ENCODE measurements at places on chromosomes 16 and 17.
A peak's percentile ranks its signal among the peaks of the same experiment; 100 is the strongest.

DNA sequence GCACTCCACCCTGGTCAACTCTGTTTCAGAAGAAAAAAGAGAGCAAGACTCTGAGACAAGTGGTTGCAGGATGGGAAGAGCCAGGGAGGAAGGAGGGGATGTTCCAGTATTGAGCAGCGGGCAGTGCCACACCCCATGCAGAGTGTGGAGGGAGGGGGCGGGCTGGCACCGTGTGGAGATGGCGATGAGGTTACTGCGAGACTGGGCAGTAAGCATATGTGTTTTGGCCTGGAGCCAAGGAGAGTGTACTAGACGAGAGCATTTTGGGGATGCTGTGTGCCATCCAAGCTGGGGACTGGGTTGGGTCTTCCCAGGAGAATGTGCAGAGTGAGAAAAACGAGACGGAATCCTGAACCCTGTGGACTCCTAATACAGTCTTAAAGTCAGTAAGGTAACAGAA lies 3.4 kb downstream of the TBC1D24 start:
- DNase-seq, result no peak

DNA sequence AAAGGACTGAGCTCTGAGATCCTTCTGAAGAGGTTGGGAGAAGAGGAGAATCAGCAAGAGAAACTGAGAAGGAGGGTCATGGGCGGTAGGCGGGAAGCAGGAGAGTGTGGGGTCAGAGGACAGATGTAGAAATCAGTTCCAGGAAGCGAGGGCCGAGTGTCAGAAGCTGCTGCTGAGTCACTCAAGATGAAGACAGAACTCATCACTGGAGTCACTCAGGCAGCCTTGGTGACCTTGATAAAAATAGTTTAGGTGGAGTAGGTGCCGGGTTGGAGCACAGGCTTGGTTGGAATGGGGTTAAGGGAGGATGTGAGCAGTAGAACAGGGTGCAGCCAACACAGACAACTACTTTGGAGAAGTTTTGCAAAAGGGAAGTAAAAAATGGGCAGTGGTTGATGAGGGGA lies 6.1 kb upstream of the ITGAM start:
- DNase-seq, result peak; percentile 45

DNA sequence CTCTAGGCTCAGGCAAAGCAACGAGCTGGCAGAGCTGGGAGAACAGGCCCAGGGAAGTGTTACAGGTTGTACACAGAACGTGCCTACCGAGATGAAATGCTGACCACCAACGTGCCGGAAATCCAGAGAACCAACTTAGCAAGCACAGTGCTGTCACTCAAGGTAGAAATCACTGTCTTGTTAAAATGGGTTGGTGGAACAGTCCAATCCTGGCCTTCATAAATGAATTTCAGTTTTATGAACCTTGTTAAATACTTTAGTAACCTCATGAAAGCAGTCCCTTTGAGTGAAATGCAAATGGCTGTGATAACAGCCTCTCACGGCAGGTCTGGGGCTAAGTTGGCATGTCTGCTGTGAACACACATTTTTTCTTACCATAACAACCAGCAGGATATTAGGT lies 29.0 kb downstream of the ETV4 start:
- no peak for DNase-seq

- no peak for DNase-seq
Measured at GRCh38 chr16:27772093-27772825, 222.3 kb downstream of the KATNIP start.

DNA sequence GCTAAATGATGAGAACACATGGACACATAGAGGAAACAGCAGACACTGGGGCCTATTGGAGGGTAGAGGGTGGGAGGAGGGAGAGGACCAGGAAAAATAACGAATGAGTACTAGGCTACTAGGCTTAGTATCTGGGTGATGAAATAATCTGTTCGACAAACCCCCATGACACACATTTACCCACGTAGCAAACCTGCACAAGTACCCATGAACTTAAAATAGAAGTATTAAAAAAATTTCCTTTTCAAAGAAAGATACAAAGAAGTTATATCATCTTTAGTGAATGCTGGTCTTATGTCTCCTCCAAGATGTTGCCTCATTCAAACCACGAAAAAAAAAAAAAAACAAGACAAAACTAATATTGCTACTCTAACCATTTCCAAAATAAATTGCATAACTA lies 31.7 kb downstream of the MBTD1 start:
- DNase-seq, result peak; percentile 17

GRCh38 chr16:88511906-88512305 lies 58.3 kb upstream of the ZC3H18 start:
- DNase-seq, result no peak

GRCh38 chr16:81837312-81837751 lies 58.2 kb downstream of the PLCG2 start:
- no peak for DNase-seq

DNA sequence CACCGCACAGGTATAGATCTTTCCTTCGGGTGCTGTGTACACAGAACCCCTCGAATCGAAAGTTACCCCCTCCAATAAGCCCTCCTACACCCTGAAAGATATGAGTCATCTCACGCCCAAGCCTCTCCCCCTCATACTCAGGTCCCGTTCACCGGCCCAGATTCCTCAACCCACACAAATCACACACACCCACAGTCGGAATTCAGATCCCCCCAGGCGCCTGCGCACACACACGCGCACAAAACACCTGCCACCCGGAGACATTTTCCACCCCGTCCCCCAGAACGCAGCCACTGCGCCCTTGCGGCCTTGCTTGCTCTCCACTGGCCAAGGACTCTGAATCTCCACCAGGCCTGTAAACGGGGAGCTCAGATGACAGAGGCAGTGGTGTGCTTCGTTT lies 4.9 kb downstream of the JPH3 start:
- peak; percentile 46 for DNase-seq

GRCh38 chr16:27920391-27920891 lies 143.1 kb downstream of the GSG1L start:
- peak; percentile 43 for DNase-seq

DNA sequence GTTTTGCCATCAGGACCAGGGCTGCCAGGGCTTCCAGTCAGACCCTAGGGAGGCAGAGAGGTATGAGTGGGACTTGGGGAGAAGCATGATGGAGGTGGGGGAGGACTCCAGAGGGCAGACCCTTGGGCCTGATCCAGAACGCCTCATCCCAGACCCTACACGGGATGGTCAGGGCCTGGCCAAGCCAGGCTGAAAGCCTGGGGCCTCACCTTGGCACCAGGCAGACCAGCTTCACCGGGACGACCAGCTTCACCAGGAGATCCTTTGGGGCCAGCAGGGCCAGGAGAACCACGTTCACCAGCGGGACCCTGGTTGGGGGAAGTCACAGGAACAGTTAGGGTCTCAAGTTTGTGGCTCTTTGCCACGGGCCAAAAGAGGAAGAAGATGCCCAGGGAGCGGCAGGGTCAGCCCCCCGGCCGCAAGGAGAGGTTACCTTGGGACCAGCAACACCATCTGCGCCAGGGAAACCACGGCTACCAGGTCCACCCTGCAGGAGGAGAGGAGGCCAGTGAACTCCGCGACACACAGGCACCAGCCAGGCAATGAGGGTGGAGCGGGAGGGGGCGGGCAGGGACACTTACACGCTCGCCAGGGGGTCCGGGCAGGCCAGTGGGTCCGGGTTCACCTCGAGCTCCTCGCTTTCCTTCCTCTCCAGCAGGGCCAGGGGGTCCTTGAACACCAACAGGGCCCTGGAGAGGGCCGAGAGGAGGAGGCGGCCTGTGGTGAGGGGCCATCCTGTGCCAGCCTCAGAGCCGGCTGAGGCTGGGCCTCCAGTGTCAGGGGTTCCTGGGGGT lies 7.1 kb downstream of the COL1A1 start:
- DNase-seq, result no peak

DNA sequence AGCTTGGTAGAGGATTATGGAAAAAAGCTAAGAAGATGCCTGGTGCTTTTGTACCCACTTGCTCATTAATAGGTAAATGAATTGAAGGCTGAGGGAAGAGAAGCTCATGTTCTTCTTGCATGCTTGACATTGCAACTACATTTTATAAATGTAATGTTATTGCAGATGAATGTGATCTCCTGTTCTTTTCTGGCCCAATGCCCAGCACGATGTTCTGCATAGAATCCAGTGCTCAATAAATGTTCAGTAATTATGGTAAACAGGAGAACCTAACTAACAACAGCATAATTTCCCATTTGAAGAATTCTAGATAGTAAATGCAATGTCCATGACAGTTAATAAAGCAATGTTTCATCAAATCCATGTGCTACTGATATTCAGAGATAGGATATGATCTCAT lies 638.2 kb upstream of the SOX9 start:
- DNase-seq, result no peak

- DNase-seq, result no peak
Measured at GRCh38 chr16:3085868-3086595, 13.1 kb downstream of the ZSCAN10 start.

DNA sequence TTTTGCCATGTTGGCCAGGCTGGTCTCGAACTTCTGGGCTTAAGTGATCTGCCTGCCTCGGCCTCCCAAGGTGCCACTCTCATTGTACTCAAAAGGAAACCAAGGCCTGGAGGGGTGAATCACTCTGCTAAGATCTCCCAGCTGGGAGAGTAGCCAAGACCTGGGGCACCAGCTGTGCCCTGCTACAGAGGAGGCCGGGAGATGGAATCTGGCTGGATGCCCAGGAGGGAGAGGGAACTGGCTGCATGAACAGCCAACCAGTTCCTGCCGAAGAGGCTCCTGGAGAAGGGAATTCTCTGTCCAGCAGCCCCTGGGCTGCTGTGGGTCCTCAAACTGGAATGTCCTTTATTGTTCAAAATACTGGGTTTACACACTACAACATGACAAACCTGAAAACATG lies 238.7 kb upstream of the CIBAR2 start:
- peak; percentile 95 for DNase-seq

DNA sequence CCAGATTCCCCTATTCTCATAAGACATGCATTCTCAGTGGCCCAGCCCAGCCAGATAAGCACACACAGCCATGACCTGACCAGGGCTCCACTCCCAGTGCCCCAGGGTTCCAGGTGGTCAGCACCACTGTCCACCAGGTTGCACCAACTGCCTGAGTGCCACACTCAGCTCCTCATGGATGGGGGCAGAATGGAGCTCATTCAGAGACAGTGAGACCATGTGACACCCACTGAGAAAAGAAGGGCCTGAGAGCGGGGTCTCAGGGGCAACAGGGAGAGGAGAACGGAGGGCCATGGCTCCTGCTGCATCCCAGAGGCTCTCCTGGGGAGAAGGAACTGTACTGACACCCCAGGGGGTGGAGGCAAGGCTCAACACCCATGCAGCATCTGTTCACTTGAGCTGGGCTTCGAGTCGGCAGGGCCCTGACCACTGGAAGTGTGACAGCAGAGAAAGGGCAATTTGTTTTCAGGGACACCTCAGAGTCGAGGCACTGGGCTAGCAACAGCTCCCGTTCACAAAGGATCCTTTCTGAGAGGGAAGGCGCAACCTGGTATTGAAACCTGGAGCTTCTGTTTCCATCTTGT lies 18.7 kb upstream of the SLC38A8 start:
- DNase-seq, result no peak

DNA sequence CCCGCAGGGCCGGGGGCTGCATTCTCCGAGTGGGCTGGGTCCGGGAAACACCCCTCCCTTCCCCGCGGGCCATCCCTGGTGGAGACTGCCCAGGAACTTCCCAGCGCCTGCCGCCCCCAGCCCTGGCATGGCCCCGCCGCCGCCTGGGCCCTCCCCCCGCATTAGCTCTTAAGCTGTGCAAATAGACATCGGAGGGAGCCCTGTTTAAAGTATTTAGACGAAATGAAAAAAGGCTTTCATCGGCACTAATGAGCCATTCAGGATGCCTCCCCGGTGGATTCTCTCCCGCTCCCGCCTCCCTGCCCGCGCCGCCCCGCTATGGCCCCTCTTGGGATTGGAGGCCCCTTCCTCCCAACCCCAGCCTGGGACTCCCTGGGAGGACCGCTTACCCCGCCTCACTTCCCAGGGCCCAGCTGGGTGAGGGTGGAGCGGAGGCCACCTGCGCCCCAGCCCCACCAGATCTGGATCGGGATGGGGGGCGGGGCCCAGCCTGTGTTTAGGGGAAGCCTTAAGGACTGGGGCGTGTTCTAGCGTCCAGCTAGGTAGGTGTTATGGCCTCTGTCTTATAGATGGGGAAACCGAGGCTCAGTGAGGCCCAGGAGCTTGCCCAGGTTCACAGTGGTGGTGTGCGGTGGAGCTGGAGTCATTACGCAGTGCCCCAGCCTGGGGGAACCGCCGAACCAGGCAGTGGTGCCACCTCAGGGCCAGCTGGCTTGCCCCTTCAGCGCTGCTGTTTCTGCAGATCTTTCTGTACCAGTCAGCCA lies 19.7 kb downstream of the SEZ6 start:
- no peak for DNase-seq

- peak; percentile 87 for DNase-seq
Measured at GRCh38 chr17:8119581-8120519, 1.5 kb upstream of the ALOXE3 start.

GRCh38 chr17:70225276-70225675 lies 55.9 kb downstream of the KCNJ2 start:
- no peak for DNase-seq

GRCh38 chr16:71807905-71808592 lies 585 bp downstream of the AP1G1 start:
- peak; percentile 20 for DNase-seq

DNA sequence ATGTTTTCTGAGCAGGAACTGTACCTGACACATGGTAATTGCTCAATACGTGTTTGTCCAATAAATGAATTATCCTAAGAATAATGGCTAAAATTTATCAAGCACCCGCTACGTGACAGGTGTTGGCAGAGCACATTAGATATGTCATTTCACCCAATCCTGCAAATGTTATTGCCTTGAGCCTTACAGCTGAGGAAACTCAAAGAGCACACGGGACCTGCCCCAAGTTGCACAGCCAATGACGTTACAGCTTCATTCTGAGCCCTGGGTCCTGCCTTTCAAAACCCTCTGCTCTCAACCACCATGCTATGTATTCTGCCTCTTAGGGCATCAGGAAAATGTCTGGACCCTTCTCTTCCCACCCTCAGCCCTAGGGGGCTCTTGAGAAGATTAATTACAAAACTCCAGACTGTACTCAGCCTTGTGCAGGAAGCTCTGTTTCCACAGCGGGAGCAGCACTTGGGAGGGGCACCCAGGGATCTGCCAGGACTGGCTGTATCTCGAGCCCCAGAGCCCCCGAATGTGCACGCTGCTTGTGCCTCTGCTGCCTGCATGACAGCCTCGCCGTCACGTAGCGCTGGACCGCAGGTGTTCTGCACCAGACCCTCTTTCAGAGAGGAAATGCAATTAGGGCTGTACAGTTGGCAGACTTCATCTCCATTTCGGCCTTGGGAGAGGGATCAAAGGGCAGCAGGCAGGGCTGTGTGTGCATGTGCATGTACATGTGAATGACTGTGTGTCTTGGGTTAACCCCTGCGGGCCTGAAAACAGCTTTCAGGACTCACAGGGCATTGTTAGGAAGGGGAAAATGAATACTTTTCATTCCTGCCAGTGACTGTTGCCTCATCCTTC lies 71.6 kb downstream of the GPR139 start:
- DNase-seq, result no peak

- no peak for DNase-seq
Measured at GRCh38 chr17:65434251-65434650, 127.2 kb downstream of the AXIN2 start.

- no peak for DNase-seq
Measured at GRCh38 chr16:66605979-66606751, 1.7 kb downstream of the CMTM3 start.

- DNase-seq, result peak; percentile 100
Measured at GRCh38 chr17:7239091-7240027, at the start of gene PHF23. PHF23 (minus strand) TSS chr17:7239457; CDS start chr17:7239279, 178 bp downstream.
